ENCODE measurements at places on chromosomes 7 and 10.

DNA sequence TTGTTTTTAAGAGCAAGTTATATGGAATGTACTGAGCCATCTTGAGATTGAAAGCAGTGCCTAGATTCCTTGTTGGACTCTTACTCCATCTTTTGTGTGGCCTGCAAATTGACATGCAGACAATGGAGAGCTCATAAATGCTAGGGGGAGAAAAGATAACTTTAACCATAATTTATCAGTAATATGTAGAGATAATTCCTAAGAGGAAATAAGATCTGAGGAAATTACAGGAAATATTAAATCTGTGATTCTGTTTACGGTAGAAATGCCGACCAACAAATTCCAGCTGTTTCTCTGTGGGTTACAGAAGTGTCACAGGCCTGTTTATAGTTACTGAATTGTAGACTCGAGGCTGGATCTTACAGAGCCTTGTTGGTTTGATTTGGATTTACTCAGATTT, 348.0 kb downstream of the SUGCT start:
- no peak for DNase-seq

- DNase-seq: no peak
Observed at GRCh38 chr10:90461437-90462155, 396.2 kb downstream of the HTR7 start.

DNA sequence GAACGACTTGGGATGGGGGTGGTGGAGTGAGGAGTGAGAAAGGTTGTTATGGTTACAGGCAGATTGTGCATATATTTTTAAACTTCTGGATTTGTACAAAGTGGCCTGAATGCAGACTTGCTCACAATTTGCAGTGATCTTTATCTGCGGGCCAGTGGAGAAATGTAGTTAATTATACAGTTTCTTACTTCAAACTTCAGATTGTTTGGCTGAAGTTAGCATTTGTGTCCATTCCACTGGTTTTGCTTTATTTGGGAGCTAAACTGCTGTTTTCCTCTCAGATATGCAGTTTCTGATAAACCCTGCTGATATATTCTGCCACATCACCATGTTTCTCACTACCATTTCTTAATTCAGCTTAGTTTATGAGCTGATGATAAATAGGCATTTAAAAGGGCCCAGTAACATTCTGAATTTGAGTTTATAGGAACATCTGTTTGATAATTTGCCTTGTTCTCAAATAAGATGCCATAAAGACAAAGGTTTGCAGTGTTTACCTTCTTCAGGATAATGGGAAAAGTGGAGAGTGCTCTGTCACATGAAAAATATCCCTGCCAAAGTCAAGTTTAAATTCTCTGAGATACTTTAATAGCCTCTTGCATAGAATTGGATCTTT, 170.1 kb downstream of the ST7 start:
- DNase-seq: no peak

DNA sequence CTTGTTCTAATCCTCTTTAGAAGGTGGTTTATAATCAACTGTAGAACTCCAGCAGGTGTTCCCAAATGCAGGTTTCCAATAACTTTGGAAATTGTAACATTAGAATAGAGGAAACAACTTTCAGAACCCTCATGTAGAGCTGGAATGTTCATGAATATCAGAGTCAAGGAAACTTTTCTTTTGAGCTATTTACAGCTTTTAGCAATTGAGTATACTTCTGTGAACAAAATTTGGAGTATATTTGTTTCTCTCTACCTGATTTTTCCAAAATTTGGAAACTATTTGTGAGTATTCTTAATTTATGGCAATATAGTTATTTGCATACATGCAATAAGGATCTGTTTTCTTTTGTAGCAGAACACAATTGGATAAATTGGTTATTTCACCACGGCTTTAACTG, 2.8 kb upstream of the CFAP43 start:
- no peak for DNase-seq

DNA sequence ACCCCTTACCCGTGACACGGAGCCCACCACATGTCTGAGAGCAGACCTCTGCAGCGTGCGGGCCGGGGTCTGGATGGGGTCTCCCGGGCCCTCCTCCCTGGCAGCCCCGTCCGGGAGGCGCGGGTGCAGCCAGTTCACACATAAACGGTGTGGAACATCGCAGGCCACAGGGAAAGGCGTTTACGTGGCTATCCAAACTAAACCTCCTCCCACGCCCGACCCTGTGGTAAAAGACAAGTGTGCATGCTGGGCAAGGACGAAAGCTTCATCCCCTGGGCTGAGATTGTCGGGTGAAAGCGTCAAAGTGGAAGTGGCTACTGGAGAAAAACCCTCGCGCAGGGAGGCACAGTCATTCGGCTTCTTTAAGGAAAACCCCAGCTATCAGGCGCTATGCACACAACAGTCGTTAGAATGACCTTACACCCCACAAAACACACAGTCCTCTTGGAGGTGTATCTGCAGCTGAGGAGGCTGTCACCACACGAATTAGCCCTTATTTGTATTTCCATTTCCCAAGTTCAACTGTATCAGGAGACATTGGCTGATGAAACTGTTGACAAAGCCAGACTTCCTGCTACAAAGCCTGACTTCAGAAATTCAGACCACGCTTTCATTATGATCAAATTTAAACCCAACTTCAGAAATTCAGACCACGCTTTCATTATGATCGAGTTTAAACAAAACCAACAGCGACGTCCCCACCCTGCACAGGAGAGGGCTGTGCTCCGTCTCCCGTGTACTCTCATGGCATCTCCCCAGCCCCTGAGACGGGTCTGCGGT, 15.3 kb downstream of the GPER1 start:
- DNase-seq: no peak

GRCh38 chr7:17697128-17697881, 243.0 kb downstream of the SNX13 start:
- no peak for DNase-seq

DNA sequence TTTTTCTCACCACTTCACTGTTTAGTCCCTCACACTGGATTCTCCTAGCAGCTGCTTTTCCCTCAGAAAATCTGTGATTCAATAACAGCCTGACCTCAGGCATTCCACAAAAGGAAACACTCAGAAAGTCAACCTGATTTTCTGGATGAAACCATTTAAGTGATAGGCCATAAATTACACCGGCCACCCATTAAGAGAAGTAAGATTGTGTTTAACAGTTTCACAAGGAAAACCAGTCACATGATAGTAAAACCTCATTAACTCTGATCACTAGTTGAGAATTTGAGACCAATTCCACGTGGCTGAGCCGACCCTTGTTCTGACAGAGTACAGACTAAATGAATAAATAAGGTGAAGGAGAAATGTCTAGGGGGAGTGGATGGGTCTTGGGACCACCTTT, 7.7 kb downstream of the GRM8 start:
- DNase-seq: no peak

GRCh38 chr10:125001313-125002046, 59.6 kb downstream of the ZRANB1 start:
- no peak for DNase-seq

DNA sequence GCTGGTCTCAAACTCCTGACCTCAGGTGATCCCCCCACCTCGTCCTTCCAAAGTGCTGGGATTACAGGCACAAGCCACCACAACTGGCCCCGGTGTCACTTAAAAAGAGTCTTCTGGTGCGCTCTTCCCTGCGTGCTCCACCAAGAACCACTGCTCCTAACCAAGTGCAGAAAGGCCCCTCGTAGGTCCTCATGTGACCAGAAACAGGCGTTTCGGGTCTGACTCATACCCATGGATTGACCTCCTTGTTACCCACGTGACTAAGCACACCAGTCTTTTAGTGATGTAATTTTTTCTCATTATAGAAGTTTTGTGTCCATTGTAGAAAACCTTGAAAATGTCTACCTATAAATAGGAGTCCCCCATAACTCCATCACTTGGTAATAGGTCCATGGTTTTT, 13.9 kb downstream of the FKBP6 start:
- no peak for DNase-seq

DNA sequence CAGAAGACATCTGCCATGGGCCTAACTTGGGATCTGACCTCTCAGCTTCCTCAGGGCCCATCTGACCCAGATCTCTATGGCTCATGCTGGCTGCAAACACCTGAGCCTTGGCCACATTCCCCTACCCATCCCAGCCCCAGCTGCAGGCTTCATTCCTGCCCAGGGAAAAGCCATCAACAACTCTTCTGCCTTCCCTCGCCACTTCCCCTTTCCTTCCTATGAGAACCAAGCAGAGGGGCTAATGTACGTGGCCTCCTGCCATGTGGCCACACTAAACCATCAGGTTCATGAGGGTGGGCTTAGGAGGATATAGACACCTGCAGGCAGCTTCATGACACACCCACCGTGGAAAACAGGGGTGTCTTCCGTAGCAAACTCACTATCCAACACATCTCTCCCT, 312.2 kb downstream of the GALNT17 start:
- DNase-seq: no peak

GRCh38 chr10:127027786-127028185, 122.6 kb downstream of the DOCK1 start:
- DNase-seq: no peak

DNA sequence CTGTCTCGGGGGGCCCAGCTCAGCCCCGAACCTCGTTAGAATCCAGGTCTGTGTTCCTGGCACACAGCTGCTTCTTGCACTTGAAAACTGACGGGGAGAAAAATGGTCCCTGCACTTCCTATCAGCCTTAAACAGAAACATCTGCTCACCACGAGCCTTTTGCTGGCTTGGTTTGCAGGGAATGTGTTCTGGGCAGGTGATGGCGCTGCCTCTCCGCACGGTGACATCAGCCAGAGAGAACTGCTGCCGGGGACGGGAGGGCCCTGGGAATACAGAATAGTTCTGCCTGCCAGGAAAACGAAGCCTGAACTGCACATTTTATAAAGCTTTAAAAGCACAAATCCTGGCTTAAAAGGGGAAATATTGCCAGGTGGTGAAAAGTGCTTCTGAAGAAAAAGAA, 622.5 kb downstream of the TYW1 start:
- peak; percentile 51 for DNase-seq
